Activated CD4-positive, CD25-positive, alpha-beta regulatory T cell treated with anti-CD3 and anti-CD28 coated beads, Interleukin-2, amount 50 U/mL, for 16 hours (primary cell): ENCODE measurements at places on chromosomes 16 and 17.

DNA sequence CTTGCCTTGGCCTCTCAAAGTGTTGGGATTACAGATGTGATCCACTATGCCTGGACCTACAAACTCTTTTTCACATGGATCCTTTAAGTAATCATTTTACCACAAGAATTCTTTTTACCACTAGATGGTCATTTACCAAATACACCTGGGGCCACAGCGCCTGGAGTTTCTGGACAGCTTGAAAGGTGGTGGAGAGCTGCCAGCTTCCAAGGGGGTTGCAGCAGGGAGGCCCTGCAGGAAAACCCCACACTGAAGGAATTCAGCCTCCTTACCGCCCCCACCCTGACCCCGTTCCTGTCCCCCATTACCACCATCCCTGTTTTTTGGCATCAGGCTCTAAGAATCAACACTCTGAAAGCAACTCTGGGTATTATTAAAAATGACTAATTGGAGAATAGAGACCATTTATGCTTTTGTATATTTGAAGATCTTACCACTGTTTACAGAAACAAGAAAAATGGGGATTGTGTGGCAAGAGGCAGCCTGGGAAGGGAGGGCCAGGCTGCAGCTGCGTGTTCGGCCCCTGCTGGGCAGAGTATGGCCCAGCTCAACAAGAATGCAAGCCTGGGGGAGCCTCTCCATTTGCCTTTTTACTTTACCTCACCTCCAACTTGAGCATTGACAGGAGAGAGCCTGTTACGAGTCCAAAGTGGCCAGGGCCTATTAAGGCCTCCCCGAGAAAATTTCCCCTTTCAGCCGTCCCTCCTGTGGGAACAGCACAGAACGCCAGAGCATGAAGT is 209.9 kb downstream of the ZFHX3 start:
- no peak for DNase-seq

- DNase-seq: no peak
Observed at GRCh38 chr17:732067-732901, at the start of gene TLCD3A. Gene TLCD3A, plus strand, starts transcription at chr17:732596. Its CDS starts 52 bp downstream, at chr17:732648.

- no peak for DNase-seq
Observed at GRCh38 chr17:83071966-83072562, 7.3 kb upstream of the METRNL start.

GRCh38 chr17:68843522-68843921 is 111.7 kb downstream of the ABCA8 start:
- no peak for DNase-seq

DNA sequence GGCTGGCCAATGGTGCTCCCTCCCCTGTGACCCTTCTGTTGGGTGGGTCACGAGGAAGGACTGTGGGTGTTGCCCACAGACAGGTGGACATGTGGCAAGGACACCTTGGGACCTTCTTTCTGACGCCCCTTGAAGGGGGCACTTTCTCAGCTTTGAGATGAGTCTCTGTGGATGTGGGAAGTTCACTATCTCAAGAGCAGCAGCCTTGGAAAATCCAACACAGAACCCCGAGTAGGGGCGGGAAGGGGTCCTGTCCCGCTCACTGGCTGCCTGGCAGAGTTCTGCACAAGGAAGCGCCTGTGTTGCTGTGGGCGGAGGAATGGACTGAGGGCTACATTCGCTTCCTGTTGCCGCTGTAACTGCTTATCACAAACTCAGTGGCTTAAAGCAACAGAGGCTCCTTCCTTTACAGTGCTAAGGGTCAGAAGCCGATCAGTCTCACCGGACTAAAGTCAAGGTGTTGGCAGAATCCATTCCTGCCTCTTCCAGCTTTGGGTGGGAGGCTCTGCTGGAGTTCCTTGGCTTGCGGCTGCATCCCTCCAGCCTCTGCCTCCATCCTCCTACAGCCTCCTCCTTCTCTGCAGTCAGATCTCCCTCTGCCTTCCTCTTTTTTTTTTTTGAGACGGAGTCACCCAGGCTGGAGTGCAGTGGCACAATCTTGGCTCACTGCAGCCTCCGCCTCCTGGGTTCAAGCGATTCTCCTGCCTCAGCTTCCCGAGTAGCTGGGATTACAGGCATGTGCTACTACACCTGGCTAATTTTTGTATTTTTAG is 305.2 kb downstream of the SEC14L1 start:
- DNase-seq: no peak

- DNase-seq: no peak
Observed at GRCh38 chr16:89422527-89422904, 67.8 kb downstream of the ANKRD11 start.

DNA sequence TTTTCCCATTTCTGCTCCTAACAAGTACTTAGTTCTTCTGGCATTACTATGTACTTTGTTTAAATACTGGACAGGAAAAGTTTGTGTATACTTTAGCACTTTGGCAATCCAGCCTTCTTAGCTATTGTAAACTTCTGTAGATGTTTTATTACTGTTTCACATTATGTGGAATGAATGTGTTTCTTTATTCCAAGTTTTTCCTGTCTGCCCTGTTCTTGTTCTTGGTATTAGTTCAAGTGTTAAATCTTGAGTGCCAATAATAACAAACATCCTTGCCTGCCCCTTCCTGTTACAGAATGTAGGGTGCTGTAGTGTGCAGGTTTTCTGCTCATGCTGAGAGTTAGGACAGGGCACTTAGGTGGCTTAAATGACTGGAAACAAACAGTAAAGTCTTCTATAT is 7.3 kb upstream of the CAPNS2 start:
- DNase-seq: no peak

- DNase-seq: no peak
Observed at GRCh38 chr16:10987361-10988163, 43.2 kb downstream of the CLEC16A start.

GRCh38 chr17:8991514-8992285 is 26.2 kb upstream of the PIK3R5 start:
- DNase-seq: peak; percentile 37

DNA sequence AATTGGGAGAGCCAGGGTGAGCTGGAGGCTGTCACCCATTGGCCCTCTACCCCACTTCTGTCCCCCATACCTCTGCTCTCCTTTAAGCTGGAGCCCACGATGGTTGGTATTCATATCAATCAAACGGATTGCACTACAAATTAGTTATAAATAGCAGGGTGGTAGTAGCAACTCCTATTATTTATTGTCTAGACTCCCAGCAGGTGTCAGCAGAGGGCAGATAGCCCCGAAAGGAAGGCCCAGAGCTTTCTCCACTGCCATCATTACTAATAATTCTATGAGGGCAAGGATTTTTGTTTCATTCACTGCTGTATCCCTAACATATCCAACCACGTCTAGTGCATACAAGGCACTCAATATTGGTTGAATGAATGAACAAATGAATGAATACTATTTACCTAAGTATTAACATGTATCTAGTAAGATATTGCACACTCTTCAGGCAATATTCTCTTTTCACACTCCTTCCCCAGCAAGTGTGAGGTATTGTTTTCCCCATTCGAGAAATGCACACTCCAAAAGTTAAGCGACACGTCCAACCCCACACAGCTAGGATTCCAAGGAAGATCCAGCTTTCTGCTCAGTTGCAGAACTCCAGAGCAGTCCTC is 6.3 kb downstream of the C17orf50 start:
- no peak for DNase-seq

- no peak for DNase-seq
Observed at GRCh38 chr17:81520021-81520901, 7.7 kb upstream of the ACTG1 start.

GRCh38 chr16:25834101-25834500 is 142.3 kb downstream of the HS3ST4 start:
- DNase-seq: no peak

GRCh38 chr17:14078027-14078426 is 8.7 kb downstream of the COX10 start:
- DNase-seq: no peak

DNA sequence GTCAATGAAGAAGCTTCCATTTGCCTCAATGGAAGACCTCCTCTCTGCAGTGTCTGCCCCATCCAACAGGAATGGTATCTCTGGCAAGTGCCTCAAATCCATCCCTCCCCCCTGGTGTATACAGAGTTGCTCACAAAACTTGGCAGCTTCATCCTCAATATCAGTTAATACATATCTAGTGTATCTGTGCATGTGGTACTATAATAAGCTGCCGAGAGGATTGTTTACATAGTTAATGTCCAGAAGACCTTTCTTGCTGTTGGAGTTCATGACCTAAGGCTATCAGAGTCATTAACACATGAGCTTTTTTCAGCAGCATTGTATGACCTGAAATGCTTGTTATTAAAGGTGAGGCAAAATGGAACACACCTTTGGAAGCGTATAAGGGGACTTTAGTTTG is 14.0 kb upstream of the RASL10B start:
- DNase-seq: no peak

DNA sequence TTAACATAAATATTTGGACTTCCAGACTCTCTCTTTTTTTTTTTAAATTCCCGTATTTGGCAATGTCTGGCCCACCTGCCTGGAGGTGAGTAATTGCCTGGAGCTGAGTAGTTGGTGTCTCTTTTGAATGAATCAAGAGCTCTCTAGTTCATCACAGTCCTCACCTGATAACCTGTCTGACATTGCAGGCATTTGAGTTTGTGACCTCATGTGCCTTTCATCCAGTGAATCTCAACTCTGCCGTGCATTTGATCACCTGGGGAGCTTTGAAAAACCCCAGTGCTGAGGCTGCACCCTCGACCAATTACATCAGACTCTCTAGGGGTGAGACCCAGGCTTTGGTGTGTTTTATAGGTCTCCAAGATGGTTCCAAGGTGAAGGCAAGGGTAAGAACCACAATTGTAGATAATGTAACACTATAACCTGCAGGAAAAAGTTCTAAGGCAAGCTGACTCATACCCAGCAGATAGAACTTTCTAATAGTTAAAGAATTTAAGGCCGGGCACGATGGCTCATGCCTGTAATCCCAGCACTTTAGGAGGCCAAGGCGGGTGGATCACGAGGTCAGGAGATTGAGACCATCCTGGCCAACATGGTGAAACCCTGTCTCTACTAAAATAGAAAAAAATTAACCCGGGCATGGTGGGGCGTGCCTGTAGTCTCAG is 24.5 kb upstream of the HS3ST2 start:
- DNase-seq: no peak

DNA sequence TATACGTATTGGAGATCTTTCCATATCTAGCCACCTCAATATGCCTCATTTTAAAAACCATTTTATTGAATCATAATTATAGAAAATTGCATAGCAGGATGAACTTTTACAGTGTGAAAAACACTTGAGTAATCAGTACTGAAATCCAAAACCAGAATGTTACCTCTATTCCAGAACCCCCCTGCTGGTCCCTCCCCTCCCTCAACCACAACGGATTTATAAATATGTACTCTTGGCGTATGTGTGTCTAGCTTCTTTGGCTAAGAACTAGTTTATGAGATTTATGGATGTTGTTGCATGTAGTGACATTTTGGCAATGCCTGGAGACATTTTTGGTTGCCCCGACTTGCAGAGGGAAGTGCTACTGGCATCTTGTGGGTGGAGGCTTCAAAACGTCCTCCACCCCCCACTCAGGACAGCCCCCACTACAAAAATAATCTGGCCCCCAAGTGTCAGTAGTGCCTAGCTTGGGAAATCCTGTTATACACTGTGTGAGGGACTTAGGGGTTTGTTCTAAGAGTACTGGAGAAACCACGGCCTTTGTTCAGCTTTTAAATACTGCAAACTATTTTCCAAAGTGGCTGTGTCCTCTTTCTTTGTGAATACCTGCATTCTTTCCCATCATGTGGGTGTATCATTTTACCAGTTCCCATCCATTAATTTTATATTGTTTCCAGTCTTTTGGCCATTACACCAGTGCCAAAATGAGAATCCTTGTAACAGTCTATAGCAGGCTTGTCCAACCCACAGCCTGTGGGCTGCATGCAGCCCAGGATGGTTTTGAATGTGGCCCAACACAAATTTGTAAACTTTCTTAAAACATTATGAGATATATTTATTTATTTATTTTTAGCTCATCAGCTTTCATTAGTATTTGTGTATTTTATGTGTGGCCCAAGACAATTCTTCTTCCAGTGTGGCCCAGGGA is 23.7 kb downstream of the ITPRIPL2 start:
- no peak for DNase-seq

DNA sequence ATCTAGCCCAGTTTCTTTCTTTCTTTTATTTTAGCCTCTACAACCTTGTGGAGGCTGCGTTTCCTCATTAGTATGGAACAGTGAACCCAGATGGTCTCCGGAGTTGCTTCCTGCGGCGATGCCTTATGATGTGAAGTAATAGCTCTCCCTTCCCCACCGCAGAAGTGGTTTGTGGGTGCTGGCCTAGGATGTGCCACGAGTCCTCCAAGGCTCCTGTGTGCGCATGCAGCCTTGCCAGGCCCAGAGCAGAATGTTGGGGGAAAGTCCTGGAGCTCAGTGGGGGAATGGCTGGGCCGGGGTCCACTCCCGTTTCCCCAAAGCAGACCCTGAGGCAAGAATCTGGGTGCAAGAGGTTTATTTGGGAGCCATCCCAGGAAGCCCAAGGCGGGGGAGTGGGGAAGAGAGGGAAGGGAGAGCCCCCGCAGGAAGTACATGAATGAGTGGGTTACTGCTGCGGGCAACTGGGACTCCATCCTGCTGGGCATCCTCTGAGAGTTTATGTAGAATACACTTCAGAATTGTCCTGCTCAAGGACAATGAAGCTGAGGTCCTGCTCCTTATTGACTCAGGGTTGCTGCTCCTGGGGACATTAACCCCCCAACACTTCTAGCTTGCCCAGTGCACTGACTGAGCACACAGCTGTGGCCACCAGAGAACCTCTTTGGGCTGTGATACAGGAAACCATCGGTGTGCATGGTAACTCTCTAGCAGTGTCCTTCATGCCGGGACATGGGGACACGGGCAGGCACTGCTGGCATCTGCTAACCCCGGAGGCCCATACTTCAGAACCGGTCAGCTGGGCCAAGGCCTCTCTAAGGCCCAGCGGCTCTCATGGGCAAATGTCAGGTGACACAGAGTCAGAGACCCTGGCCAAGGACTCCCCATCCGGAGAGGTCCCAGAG is 3.7 kb upstream of the HCRT start:
- no peak for DNase-seq

DNA sequence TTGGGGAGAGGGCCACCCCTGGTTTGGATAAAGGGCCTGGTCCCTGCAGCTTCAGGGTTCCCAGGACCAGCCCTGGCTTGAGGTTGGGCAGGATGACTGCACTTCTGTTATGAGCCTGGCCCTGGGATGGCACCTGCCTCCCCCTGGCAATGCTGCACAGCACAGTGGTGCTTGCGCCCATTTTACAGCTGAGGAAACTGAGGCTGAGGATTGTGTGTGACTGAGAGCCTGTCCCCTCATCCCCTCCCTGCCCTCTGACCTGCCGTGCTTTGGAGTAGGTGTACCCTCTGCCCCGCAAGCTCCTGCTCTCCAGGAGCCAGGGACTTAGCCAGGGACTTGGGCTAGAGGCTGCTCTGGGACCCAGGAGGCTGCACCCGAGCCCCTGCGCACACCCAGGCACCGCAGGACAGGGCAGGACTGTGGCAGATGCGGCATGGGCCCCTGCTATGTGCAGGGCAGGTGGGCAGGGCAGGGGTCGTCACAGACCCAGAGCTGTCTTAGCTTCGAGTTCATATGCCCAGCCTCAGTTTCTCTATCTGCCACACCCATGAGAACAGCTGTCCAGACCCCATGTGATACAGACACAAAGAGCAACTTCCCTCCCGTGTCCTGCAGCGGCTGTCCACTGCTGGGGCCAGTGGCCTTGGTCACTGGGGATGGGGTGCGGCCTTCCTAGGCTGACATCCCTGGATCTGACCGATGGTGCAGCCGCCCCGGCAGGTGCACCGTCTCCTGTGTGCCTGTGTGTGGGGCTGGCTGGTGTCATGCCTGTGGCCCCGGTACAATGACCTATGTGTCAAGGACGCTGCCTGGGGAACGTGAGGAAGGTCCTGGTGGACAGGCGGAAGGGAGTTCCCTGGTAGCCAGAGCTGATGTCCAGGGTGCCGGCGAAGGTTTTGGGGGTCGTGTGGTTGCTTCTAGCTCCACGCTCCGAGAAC is 36.6 kb downstream of the BAHCC1 start:
- DNase-seq: no peak

- DNase-seq: no peak
Observed at GRCh38 chr16:2857451-2858244, at the start of gene PRSS22. Gene PRSS22, minus strand, starts transcription at chr16:2858170. Its CDS starts 66 bp downstream, at chr16:2858104.
